ENCODE measurements at places on chromosomes 11 and 22.
A peak's percentile ranks its signal among the peaks of the same experiment; 100 is the strongest.

DNA sequence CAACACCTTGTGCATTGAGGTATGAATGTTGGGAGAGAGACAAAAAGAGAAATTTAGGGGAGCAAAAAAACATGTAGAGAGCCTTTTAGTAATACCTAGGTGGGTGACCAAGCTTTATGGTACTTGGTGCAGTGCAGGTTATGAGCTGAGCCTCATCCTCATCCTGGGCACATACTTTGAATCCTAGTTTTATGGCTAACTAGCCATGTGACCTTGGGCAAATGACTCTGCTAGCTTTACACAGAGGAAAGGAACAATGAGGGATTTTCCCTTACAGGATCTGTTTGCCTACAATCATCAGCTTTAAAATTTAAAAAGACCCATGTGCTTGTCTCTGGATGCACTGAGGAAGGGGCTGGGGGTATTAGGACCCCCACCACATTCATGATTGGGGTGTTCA lies 187.8 kb upstream of the ISX start:
- no peak for DNase-seq

DNA sequence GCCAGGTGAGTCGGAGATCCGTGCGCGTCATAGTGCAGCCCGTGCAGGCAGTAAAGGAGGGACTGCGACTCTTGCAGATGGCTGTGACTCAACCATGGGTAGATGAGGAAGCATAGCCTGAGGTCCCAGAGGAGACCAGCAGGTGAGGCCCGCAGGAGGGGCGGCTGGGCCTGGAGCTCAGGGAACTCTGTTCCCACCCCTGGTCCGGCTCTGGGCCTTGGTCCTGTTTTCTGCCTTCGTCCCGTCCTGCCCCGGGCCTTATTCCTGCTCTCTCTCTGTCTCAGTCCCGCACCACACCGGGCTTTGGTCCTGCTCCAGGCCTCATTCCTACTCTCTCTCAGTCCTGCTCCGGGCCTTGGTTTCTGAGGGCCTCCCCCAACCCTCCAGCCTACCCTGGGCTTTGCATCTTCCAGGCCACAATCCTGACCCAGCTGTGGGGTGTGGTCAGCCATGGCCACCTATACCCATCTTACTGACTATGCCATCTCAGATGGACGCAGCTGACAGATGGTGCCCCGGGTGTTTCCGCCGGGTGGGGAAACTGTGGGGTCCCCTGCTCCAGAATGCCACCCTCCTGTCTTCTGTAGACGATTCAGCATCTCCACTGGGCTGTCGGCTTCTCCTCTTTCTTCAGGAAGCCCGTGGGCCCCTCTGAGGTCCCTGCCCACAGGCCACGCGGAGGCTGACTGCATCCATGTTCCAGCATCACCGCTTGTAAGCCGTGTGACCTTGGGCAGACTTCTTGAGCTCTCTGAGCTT lies 1134.1 kb downstream of the BRD1 start:
- DNase-seq: no peak

- DNase-seq: no peak
These were observed 82.8 kb downstream of the FBXO7 start for GRCh38 chr22:32557444-32557843.

- DNase-seq: no peak
These were observed 6.6 kb upstream of the MS4A12 start for GRCh38 chr11:60485987-60486386.

DNA sequence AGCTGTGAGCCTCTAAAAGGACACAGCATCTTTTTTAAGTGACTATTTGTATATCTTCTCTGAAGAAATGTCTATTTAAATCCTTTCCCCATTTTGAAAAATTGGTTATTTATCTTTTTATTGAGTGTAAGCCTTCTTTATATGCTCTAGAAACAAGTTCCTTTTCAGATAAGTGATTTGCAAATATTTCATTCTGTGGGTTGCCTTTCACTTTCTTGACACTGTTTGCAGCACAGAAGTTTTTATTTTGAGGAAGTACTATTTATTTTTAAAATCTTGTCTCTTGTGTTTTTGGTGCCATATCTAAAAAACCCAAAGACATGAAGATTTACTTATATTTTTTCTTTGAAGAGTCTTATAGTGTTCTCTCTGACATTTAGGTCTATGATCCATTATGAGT lies 40.1 kb upstream of the LYVE1 start:
- DNase-seq: no peak

DNA sequence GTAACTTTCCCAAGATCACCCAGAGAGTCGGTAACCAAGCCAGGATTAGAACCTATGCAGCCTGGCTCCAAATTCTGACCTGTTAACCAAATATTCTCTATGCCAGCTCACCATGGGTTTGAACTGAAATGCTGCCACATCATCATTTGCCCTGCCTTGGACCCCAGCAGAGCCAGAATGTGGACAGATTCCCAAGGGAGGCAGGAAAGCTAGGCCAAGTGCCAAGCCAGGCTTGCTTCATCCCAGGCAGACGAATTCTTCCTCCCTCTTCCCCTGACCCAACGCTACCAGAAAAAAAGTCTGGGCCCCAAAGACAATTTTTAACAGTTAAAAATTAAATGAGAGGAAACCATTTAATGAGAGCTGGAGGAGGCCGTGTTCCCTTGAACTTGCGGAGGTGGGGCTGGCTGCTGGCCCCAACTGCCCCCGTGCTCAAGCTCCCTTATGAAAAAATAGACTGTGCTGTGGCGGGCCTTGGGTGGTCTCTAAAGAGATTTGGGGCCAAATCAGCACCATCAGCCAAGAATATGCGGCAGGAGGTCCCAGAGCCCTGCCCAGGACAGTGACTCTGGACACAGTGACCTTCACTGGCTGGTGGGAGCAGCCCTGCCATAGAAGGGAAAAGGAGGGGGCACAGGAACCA lies 184.1 kb upstream of the SYT13 start:
- no peak for DNase-seq

DNA sequence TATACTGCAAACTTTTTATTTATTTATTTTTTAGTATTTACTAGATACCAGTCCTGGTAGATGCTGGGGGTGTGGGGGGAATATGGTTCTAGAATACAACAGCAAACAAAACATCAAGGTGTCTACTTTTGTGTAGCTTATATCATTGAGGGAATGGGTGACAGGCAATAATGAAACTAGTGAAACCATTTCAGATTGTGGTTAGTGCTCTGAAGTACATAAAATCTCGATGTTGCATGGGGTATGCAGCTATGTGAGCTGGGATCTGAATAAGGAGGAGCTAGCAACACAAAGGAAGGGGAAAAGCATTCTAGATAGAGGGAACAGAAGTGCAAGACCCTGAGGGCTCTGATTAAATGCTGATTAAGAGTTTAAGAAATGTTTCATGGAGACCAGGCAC lies 103.5 kb downstream of the WT1 start:
- no peak for DNase-seq

DNA sequence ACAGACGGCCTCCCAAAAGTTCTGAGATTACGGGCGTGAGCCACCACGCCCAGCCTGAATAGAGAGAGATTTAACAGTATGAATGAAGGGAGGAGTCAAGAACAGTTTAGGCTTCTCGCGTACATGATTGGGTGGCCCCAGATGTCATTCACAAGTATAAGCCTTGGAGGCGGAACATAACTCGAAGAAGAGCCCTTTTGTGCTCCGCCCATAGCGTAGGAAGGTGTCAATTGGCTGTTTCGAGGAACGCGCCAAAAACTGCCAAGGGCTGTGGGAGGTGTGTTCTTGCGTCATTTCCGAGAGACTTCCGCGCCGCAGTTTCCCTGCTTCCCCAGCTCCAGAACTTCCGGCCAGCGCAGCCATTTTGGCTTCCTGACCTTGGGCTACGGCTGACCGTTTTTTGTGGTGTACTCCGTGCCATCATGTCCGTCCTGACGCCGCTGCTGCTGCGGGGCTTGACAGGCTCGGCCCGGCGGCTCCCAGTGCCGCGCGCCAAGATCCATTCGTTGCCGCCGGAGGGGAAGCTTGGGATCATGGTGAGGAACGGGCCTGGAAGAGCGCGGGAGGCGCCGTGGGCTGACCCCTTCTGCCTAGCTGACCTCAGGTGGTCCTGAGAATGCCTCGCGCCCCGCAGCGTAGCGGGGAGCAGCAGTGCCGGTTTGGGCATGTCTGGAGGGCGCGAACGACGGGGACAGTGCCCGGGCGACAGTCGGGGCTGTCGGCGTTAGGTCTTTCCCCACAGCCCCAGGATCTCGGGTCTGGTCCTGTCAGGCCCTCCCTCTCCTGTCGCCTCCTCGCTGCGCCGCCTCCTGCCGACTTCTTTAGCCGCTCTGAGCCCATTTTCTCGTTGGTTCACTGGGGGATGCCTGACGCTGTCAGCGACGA lies at the start of gene COX8A:
Gene COX8A, plus strand, starts transcription at position 362 of the 885 bp plus-strand sequence. Its CDS starts 61 bp downstream, at position 423.
- DNase-seq: peak; percentile 100

DNA sequence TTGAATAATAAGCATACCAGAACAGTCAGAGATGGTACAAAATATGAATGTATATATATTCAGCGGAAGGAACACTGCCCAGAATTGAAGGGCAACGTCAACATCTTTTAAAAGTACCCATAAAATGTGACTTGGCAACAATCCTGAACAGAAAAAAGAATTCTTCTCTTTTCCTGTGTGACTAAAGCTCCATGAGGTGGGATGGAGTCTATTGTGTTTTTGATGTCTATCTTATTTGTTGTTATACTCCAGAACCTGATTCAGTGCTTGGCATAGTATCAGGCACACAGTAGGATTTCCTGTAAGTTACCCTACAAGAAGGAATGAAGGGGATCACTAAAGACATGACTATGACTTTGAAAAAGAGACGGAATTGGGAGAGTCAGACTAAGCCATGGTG lies 10.3 kb downstream of the LDLRAD3 start:
- no peak for DNase-seq

- DNase-seq: no peak
These were observed 50.3 kb upstream of the TCF20 start for GRCh38 chr22:42320443-42321416.

Measured in cerebellum (tissue), 4 donors.